IPS DF 6.9 (cell line): ENCODE measurements at places on chromosomes 3 and 15.

- DNase-seq, result no peak
Observed at GRCh38 chr3:180119567-180119966, 82.8 kb upstream of the PEX5L start.

DNA sequence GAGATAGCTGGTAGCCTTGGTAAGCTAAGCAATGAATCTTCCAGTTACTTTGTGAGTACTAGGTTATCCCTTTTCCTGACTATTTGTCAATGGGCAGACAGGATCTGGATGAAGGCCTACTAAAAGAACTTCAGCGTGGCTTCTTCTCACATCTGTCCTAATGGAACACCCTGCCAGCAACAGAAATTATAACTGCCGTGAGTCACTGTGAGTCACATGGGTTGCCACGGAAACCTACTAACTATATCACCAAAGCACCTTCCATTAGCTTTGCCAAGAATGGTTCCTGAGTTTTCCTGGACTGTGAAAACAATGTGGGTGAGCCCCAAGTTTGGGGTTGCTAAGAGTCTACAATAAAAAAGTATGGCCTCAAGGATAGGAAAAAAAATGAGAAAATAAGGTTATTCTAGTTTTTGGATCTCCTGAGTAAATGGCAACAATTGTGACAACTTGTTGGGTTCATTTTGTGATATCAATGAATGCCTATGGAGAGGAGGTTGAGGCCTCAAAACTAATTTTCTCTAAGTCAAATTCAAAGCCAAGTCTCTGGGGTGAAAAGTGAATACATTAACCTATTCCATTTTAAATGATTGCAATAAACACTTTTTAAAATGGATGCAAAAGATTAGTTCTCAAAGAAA, 195.1 kb upstream of the ICE2 start:
- no peak for DNase-seq

DNA sequence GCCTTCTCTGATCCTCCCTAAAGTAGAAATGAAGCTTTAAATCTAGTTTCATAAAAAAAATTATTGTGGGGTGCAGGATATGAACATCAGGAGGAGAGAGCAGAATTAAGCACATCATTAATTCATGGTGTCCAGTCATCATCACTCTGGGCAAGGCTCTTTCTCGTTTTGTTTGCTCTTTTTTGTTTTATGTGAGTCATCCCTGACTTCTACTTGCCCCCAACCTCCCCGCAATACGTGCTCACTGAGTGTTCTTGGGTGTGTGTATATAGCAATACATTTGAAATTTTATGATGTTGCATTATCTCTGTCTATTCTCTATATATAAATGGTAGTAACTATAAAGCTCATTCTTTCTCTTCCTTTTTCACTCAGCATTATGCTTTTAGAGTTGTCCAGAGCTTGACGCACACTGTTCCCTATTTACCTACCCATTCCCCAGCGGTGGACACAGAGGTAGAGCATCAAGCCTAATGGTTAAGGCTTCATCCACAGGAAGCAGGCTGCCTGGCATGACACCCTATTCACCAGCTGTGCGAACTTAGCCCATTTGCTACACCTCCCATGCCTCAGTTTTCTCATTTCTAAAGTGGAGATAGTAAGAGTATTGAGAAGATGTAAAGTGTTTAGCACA, 72.3 kb downstream of the CD200R1L start:
- DNase-seq, result no peak

DNA sequence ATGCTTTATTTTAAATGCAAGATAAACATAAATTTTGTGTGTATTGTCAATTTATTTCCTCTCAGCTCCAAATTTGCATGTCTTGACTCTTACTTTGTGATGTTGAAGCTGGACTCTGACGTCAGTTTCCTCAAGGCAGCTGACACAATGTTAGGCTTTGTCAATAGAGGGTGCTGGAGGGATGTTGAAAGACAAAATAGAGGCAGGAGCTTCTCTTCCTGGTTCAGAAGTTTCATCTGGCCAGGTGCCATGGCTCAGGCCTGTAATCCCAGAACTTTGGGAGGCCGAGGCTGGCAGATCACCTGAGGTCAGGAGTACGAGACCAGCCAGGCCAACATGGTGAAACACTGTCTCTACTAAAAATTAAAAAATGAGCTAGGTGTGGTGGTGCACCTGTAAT, 408.6 kb downstream of the GBE1 start:
- DNase-seq, result peak; percentile 22

DNA sequence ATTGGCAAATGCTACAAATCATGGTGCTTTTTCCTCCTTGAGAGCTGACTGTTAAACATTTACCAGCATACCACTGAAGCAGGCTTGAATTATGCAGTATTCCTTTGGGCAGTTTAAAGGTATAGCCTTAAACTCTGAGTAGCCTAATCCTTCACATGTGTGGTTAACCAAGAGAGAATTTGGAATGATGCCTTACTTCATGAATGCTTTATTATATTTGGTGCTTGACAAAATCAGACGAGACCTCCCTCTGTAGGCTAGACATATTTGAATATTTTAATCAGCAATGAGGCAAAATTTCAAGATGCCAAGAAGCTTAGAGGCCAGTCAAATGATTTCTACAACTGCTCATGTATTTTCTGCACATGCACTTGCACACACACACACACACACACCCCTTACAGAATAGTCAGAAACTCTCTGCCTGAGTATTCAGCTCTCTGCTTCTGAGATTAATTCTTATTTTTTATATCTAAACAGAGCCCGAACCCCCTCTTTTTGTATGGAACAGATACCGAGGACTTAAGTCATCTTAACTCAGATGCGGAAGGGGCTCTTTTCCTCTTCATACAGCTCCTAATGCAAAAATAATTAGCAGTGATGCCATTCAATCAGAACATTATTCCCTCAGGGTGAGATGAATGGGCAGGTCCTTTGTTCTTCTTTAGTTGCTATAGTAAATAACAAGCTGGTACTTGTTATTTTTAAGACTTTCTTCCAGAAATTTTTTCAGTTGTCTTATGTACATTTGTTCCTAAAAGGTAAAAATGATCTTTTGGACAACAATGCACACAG, 195.5 kb upstream of the TMC3 start:
- DNase-seq, result no peak

GRCh38 chr3:111675846-111676210, 80.7 kb upstream of the ZBED2 start:
- no peak for DNase-seq

GRCh38 chr15:73005446-73005845, 46.8 kb upstream of the NEO1 start:
- DNase-seq, result no peak

DNA sequence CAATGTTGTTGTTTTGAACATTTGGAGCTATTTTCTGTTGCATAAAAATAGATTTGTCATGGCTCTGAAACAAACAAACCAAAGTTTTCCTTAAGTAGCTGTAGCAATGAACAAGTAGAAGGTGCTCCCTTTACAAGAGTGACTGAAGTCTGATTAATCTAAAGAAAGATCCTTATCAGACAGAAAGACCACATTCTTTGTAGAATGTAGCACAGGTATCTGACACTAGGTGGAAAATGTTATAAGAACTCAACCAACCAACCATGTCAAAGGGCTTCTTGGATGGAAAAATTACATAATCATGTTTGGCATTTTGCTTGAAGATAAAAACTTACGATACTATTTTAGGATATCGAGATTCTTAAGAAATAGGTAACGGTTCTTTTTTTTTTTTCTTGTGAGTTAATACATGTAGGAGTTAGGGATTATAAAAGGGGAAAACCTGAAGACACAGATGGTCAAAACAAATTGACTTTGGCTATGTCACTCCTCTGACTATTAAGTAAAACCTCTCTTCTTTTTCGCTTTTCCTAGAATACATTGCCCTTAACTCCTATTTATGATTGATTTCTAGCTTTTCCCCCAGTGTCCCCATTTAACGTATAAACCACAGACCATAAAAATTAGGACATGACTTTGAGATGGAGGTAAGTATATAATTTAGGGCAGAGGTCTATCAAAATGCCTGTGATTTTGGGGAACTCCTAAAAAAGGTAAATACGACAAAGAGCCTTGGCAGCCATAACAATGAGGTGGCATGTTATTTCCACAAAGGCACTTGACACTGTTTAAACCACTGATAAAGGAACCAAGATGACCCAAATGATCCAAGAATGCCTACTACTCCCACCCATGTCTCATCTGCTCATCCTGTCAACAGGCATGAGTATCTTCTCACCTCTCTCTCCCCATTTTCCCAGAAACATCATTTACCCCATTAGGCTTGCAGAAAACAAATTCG, 72.0 kb downstream of the CCR4 start:
- DNase-seq, result no peak

GRCh38 chr15:78276064-78276943, 11.9 kb downstream of the DNAJA4 start:
- no peak for DNase-seq

- DNase-seq, result no peak
Observed at GRCh38 chr15:64732156-64732860, 43.1 kb downstream of the RBPMS2 start.

GRCh38 chr15:57819646-57820045, 113.1 kb downstream of the POLR2M start:
- no peak for DNase-seq

GRCh38 chr15:98898122-98898521, 109.5 kb downstream of the PGPEP1L start:
- DNase-seq, result no peak

- DNase-seq, result no peak
Observed at GRCh38 chr15:81947548-81947947, 98.3 kb downstream of the MEX3B start.

- no peak for DNase-seq
Observed at GRCh38 chr3:195172039-195172684, 98.8 kb downstream of the XXYLT1 start.

DNA sequence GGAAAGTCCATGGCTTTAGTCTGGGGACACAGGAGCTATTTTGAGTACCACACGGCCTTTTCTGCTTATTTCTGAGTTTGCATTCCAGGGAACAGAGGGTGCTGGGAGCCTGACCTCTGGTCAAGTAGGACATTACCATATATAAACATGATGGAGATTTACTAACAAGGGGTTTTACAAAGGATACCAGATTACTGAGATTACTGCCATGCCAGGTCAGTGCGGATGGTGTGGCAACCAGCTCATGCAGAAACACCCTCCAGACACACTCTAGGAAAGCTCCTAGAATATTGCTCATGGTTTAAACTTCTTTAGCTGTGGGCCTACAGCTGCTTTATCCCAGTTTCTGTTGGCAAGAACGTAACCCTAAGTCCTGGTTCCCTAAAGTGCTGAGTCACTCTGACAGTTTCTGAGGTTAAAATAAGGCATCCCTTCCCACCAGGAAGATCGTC, 54.3 kb upstream of the AGTR1 start:
- DNase-seq, result no peak

- no peak for DNase-seq
Observed at GRCh38 chr15:23854203-23854911, 167.3 kb upstream of the NDN start.

- DNase-seq, result peak; percentile 66
Observed at GRCh38 chr3:87145553-87145952, 81.6 kb upstream of the CHMP2B start.

GRCh38 chr3:7484636-7485035, 623.7 kb downstream of the GRM7 start:
- no peak for DNase-seq

- DNase-seq, result no peak
Observed at GRCh38 chr3:123524981-123525380, 59.9 kb downstream of the HACD2 start.

GRCh38 chr3:34157491-34157890, 359.1 kb downstream of the PDCD6IP start:
- no peak for DNase-seq

- DNase-seq, result no peak
Observed at GRCh38 chr3:13621381-13622221, 72.7 kb downstream of the FBLN2 start.

GRCh38 chr3:190696777-190697501, 165.6 kb downstream of the GMNC start:
- no peak for DNase-seq

- DNase-seq, result no peak
Observed at GRCh38 chr3:192365571-192365970, 361.8 kb downstream of the FGF12 start.

DNA sequence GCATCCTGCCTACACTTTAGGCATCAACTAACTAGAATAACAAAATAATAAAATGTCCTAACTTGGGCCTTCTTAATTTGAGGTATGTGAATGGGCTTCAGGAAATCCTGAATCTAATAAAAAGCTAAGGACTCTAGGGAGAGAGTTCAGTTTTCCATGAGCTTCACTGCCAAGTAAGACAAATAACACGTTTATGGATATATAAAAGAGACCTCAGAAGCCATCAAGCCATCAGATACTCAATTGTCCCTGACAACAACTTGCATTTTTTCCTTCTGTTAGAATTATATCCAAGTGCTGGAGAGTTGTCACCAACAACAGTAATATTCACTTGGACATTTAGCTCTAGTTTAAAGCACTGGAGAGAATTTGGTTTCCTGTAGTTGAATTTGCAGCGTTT, 102.4 kb upstream of the IGSF10 start:
- no peak for DNase-seq

DNA sequence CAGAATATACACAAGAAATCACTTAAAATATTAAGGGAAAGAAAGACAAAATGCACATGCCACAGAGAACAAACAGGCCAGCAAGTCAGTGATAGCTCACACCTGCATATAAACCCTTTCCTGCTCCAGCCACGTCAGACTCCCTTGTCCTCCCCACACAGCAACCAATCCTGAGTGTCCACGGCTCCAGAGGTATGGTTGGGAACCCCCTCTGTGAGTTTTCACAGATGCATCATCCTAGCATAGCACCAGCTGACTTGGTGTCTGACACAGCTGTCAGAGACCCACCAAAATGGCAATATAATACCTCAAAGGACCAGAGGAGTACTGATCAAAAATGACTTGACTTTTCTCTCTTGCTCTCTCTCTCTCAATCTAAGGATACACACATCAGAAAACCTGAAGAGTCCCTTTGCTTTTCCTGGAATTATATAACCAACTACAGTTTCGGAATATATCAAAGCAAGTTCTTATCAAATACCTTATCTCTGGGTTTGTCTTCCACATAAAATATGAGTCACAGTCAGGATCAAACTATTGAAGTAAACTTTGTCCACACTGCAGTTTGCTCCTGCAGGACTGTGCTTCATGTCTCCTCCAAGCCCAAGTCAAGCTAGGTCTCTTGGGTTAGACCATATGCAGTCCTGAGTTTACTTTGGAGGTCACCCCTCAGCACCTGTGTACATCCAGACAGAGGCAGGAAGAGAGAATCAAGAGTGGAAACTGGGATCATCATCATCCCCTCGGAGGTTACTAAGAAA, 187.1 kb upstream of the THBS1 start:
- DNase-seq, result no peak

DNA sequence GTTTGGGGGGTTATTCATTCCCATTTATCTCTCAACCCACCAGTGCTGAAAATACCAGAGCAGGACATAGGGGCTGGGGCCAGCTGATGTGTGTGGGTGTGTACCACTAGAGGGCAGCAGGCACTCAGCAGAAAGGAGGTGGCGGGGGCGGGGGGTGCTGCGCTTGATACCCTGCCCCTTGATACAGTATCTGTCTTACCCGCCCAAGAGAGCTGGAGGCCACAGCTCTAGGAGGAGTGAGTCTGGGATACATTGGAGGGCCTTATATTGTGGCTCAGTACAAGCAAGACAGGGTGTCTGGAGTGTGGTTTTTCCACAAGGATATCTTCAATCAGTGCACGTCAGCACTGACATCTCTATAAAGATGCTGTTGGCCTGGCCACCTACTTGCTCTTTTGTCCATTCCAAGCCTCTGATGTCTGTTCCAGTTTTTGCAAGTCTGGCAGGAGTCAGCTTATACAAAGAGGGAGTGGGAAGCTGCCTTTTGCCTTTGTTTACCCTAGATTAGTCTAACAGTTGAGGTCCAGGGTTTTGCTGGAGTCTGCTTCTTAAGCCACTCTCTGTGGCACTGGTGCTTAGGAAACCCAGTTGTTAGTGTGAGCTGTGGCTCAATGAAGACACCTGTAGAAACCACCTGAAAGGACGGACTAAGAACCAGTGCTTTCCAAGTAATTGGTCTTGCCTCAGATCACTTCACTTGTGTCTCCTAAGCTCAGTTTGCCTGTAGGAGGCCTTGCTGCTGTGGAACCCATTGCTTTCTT, 1.5 kb upstream of the RBM15B start:
- DNase-seq, result no peak
